ENCODE measurements at places on chromosomes 16 and 17.

DNA sequence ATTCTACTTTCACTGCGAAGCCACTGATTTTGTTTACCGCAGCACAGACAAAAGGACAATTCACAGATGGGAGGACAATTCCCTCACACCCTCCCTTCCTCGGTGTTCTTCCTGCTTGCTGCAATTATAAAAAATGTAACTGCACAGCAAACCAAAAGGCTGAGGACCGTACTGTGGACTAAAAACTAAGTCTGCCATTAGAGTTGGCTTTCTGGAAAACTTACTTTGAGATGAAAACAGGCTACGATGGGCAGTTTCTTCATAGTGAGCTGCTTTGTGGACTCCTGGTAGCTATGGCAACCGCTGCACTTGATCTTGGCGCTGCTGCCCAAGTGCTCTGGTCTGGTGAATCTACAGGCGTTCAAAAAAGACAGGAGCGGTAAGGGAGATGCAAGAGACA is 35.2 kb downstream of the USP22 start:
- peaks cover 2% of the 10 kb centered on the region for H3K36me3 ChIP-seq
- no peaks in the 10 kb centered on the region for H3K4me1 ChIP-seq
- no peak for DNase-seq
- no peak overlapping the region for H3K4me3 ChIP-seq
- H3K27me3 ChIP-seq: no peaks in the 10 kb centered on the region
- H3K27ac ChIP-seq: no peak overlapping the region

DNA sequence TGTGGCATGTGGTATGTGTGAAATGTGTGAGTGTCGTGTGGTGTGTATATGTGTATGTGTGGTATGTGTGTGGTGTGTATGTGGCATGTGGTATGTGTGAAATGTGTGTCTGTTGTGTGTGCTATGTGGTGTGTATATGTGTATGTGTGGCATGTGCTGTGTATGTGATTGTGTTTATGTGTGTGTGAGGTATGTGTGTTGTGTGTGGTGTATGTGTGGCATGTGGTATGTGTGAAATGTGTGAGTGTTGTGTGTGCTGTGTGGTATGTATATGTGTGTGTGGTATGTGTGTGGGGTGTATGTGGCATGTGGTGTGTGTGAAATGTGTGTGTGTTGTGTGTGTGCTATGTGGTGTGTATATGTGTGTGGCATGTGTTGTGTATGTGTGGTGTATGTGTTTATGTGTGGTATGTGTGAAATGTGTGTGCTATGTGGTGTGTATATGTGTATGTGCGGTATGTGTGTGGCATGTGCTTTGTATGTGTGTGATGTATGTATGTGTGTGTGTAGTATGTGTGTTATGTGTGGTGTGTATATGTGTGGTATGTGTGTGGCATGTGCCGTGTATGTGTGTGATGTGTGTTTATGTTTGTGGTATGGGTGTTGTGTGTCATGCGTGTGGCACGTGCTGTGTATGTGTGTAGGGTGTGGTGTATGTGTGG is 9.6 kb upstream of the ZCCHC14 start:
- DNase-seq: no peak
- no peaks in the 10 kb centered on the region for H3K36me3 ChIP-seq
- no peak overlapping the region for H3K27ac ChIP-seq
- no peaks in the 10 kb centered on the region for H3K27me3 ChIP-seq

- H3K4me1 ChIP-seq: no peaks in the 10 kb centered on the region
- no peak overlapping the region for H3K27ac ChIP-seq
- H3K4me3 ChIP-seq: no peak overlapping the region
- no peaks in the 10 kb centered on the region for H3K27me3 ChIP-seq
- DNase-seq: no peak
Observed at GRCh38 chr17:77853191-77853977, 105.1 kb upstream of the TNRC6C start.

DNA sequence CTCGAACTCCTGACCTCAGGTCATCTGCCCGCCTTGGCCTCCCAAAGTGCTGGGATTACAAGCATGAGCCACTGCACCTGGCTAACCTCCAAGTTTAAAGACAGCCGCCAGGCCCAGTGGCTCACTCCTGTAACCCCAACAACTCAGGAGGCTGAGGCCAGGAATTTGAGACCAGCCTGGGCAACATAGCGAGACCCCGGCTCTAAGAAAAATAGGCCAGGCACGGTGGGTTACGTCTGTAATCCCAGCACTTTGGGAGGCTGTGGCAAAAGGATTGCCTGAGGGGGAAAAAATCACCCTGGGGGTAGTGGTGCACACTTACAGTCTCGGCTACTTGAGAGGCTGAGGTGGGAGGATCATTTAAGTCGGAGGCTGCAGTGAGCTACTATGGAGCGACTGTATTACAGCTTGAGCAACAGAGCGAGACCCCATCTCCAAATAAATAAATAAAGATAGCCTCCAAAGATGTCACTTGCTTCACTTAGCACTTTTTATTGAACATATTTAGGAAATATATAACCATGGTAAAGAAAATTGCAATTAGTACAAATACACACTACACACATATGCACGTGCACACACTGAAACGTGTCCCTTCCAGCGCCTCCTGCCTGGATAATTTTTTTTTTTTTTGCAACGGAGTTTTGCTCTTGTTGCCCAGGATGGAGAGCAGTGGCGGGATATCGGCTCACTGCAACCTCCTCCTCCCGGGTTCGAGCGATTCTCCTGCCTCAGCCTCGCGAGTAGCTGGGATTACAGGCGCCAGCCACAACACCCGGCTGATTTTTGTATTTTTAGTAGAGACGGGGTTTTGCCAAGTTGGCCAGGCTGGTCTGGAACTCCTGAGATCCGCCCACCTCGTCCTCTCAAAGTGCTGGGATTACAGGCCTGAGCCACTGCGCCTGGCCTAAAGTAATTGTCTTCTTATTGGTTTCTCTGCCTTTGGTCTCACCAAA is 1.4 kb upstream of the BCKDK start:
- no peak for DNase-seq
- H3K27me3 ChIP-seq: no peaks in the 10 kb centered on the region
- H3K4me3 ChIP-seq: no peak overlapping the region
- no peaks in the 10 kb centered on the region for H3K36me3 ChIP-seq
- H3K27ac ChIP-seq: no peak overlapping the region
- H3K4me1 ChIP-seq: no peaks in the 10 kb centered on the region

DNA sequence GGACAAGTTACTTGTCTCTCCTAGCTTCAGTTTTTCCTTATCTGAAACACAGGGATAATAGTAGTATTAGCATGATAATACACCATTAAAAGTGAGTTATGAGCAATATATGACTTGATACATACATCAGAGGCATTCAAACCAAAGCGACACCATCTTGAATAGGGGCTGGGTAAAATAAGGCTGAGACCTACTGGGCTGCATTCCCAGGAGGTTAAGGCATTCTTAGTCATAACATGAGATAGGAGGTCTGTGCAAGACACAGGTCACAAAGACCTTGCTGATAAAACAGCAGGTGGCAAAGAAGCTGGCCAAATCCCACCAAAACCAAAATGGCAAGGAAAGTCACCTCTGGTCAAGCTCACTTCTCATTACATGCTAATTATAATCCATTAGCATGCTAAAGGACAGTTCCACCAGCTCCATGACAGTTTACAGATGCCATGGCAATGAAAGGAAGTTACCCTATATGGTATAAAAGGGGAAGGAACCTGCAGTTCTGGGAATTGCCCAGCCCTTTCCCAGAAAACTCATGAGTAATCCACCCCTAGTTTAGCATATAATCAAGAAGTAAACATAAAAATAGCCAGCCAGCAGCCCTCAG is 37.2 kb upstream of the HS3ST3A1 start:
- no peak for DNase-seq
- no peak overlapping the region for H3K27ac ChIP-seq
- H3K27me3 ChIP-seq: no peaks in the 10 kb centered on the region
- no peaks in the 10 kb centered on the region for H3K4me1 ChIP-seq

DNA sequence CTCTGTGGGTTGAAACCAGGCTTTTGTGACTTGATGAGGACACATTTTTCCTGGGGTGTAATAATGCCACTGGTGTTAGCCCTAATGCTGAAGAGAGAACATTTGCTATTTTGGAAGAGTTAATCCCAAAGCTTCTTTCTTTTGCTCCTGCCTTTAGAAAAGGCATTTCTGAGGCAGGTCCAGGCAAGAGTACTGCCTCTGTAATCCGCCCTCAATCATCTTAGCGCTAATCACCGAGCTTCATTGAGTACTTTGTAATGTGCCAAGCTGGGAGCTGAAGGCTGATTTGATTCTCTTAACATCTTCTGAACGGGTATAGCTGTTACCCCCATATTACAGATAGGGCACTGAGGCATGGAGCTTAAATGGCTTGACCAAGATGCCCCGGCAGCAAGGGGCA is 60.3 kb downstream of the AKAP1 start:
- no peak overlapping the region for H3K4me3 ChIP-seq
- DNase-seq: no peak
- no peak overlapping the region for H3K27ac ChIP-seq
- H3K36me3 ChIP-seq: no peaks in the 10 kb centered on the region

DNA sequence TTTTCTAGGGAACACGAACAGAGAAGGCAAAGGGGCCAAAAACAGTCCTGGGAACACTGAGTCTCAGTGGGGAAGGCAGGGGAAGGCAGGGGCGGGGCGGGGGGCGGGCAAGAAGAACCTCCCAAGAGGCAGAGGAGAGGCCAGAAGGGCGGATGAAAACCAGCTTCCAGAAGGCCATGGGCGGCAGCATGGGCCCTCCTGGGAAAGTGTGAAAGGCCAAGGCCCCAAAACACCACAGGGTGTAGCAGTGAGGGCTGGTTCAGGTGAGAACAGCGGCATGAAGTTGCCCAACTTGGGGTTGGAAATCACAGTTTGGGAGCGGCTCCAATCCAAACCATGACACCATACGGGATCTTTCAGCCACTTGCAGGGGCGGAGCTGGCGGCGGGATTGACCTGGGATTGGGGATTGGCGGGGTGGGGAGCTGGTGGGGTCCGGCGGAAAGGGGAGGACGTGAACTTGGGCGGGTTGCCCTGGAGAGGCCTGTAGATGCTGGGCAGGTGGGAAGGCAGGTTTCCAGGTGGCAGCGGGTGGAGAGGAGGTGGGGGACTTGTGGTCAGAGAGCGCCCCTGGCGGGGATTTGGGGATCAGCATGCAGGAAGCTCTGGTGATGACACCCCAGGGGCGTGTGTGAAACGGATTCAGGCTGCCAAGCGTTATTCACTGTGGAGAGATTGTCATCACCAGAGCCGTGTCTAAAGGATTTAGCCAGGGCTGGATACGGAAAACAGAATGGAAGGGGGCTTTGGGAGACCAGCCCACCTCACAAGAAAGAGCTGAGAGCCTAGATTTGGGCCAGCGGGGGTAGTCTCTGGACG is 80.9 kb downstream of the ARHGAP23 start:
- no peak overlapping the region for H3K27ac ChIP-seq
- peaks cover 11% of the 10 kb centered on the region for H3K4me1 ChIP-seq
- peak; percentile 61 for DNase-seq
- no peaks in the 10 kb centered on the region for H3K36me3 ChIP-seq
- H3K4me3 ChIP-seq: no peak overlapping the region
- H3K27me3 ChIP-seq: no peaks in the 10 kb centered on the region

DNA sequence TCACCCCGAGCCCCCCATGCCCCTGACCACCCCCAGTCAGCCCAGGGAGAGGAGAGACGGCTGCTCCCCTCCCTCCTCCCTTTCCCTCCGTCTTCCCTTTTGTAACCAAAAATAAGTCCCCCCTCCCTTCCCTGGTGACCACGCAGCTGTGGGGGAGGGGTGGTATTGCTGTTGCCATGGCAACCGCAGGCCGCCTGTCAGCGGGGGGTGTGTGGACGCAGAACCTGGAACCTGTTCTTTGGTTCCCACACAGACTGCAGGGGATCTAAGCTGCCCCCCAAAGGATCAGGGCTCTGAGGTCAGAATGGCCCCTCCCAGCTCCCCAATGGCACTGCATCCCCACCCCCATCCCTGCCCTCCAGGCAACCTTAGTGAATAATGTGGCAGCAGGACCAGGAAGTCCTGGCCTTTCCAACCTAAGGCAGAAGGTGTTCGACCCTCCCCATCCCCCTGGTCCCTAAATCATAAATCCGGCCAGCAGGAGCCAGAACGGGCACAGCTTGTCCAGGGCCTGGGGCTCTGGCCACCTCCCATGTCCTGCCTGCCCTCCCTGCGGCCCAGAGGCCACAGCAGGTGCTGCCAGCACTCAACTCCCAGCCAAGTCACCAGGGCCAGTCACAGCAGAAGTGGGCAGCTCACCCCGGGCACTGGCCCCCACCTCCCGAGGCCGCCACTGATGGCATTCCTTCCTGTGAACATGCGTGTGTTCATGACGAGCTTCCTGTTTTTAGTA is 12.0 kb downstream of the CA4 start:
- no peaks in the 10 kb centered on the region for H3K4me1 ChIP-seq
- no peak overlapping the region for H3K27ac ChIP-seq

GRCh38 chr16:79595231-79595641 is 5.3 kb downstream of the MAF start:
- H3K36me3 ChIP-seq: no peaks in the 10 kb centered on the region
- DNase-seq: no peak
- H3K27ac ChIP-seq: peak overlapping the region; percentile 96
- no peaks in the 10 kb centered on the region for H3K4me1 ChIP-seq
- no peaks in the 10 kb centered on the region for H3K27me3 ChIP-seq

DNA sequence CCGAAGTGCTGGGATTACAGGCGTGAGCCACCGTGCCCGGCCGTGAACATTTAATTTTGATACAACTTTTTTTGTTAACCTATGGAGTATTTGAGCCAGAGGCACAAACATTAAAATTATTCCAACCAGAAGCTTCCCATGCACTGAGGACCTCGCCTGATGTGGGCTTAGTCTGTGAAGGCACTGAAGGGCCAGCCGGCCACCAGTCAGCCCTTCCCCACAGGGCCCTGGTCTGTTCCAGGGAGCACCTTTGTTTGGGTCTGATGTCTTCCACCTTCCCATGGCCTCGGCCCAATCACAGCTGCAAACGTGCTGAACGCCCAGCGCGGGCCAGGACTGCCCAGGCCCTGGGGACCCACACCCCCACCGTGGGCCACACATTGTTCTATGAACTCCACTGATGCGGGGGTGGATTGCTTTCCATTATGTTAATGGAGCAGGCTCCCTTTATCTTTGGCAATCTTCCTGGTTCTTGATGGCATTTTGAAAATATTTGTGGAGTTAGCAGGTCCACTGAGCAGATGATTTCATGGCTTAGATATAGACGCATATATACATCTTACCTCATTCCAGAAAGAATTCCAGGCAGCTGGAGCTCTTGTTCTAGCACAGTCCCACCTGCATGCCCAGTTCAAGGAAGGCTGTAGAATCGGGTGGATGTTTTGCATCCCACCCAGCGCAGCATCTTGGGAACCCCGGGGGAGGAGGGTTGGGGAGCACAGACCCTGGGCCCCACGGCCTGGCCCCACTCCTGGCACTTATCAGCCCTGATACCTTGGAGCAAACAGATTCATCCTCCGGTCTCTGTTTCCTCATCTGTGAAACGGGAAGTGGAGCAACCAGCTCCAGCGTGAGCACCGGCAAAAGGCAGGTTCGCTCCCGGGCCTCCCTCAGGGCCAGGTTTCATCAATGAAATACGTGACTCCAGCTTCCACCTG is 14.5 kb downstream of the SPIRE2 start:
- H3K4me1 ChIP-seq: no peaks in the 10 kb centered on the region
- no peak for DNase-seq
- H3K27ac ChIP-seq: no peak overlapping the region

DNA sequence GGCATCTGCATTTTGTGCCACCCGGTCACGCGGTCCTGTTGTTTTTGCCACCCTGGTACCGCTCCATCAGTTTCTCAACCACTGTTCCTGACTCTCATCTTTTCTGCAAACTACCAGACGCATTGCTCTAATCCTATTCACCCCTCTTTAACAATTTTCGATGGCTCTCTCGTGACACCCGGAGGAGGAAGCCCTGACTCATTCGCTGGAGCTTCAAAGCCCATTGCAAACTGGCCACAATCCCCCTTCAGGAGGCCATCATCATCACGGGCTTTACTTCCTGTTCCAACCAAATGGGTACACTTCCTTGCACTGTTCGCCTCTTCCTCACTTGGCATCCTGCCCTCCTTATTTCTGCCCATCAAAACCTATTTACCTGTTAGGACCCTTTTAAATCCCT is 155.3 kb downstream of the RGS9 start:
- no peaks in the 10 kb centered on the region for H3K36me3 ChIP-seq
- H3K4me3 ChIP-seq: no peak overlapping the region
- no peaks in the 10 kb centered on the region for H3K27me3 ChIP-seq
- H3K4me1 ChIP-seq: no peaks in the 10 kb centered on the region
